ENCODE measurements at places on chromosomes 12 and 14. TPM values are rescaled to one million over a fixed set of nuclear protein-coding genes. Genes with fewer than 3 reads are reported as not detected.

SOAT2 gene
- total RNA-seq = not detected

TMEM179 gene
- total RNA-seq = 7.4 TPM

GSG1 gene
- not detected for total RNA-seq

DIO3 gene
- not detected for total RNA-seq

GRCh38 chr12:27844366-27845090 lies 64.5 kb upstream of the MANSC4 start:
- DNase-seq = peak; percentile 84

DNA sequence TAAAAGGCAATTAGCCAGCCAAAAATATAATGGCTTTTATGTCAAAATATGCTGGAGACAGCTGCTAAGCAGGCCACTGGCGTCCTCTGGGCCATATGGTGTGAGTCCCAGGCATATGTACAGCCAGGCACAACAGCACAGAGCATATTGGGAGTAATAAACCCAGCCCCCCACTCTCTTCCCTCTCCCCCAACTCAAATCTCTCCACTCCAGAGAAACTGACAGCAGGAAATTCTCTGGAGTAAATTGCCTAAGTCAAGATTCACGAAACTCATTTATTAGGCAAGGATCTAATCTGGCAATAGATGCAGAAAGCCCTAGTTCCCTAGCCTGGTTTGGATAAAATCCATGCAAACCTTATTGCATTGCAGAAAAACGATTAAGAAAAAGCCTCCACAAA lies 147.9 kb upstream of the SEL1L start:
- no peak for DNase-seq

- DNase-seq = no peak
Observed at GRCh38 chr14:26766726-26767125, 168.9 kb upstream of the NOVA1 start.

- no peak for DNase-seq
Observed at GRCh38 chr12:133026996-133027395, 10.3 kb upstream of the ZNF84 start.

DNA sequence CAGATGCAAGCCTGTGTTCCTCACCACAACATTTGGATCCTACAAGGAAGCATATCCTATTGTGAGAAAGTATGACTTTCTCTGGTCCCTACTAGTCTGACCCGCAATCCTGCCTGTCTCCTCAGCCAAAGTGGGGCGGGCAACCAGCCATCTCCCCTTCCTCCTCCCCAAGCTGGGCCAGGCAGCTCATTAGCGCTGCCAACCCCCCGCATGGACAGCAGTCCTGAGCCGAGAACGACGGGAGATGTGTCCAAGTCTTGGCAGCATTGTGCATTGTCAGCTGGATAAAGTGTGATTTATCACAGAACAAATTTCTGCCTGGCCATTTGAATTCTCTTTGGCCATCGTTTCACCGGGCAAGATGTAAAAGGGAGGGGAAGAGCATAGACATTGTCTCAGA lies 139.4 kb downstream of the SLC15A4 start:
- no peak for DNase-seq

GRCh38 chr14:29681316-29681715 lies 246.3 kb downstream of the PRKD1 start:
- DNase-seq = no peak

GRCh38 chr12:92208613-92209121 lies 63.0 kb upstream of the BTG1 start:
- DNase-seq = peak; percentile 64

GRCh38 chr14:104135121-104135903 lies 3.1 kb upstream of the KIF26A start:
- peak; percentile 81 for DNase-seq

DNA sequence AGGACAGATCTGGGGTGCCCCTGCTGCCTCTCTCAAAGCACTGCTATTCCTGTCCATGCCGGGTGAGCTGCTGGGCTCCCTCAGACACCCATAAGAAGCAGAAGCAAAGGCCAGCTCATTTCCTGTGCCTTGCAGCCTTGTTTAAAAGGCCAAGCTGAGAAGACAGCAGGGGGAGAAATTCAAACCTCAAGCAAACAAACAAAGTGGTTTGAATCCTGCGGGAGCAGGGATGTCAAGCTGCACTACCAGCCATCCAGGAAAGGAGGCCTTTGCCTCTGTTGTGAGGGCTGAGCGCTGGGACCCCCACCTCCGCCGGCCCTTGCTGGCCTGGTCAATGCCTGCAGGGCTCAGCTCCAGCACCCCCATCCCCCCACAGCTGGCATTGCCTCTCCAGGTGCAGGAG lies 176.5 kb downstream of the PIWIL1 start:
- DNase-seq = peak; percentile 77

- no peak for DNase-seq
Observed at GRCh38 chr14:76581592-76581991, 179.7 kb upstream of the VASH1 start.

- DNase-seq = no peak
Observed at GRCh38 chr12:83404521-83404920, 717.8 kb downstream of the TMTC2 start.

DNA sequence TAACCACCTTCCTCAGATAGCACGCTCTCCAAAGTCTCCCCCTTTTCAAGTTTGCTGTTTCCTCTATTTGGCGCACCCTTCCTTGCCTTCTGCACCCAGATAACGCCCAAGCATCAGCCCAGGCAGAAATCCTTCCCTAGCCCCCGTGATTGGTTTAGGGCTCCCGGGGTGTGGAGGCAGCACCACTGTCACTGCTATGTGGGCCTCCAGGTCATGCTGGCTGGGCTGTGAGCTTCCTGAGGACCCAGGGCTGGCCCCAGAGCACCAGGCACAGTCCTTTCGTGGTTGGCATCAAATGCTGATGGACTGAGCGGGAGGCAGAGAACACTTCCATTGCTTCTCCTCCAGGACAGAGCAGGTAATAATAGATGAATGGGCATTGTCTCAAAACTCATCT lies 311.4 kb downstream of the BCL11B start:
- no peak for DNase-seq

DNA sequence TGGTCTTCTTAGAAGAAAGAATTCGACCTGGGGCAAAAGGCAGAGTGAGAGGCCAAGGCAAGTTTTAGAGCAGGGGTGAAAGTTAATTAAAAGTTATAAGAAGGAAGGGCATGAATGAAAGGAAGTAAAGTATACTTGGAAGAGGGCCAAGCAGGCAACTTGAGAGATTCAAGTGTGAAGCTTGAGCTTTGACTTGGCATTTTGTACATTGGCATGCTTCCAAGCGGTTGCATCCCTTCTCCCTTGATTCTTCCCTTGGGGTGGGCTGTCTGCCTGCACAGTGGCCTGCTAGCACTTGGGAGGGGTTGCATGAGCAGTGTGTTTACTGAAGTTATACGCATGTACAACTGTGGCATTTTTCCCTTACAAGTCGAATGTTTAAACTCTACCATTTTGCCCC lies 74.8 kb upstream of the MGAT4C start:
- no peak for DNase-seq

- no peak for DNase-seq
Observed at GRCh38 chr14:36426836-36427235, 93.2 kb downstream of the NKX2-1 start.

GRCh38 chr14:104827177-104828055 lies 26.5 kb downstream of the ZBTB42 start:
- peak; percentile 59 for DNase-seq

- DNase-seq = peak; percentile 94
Observed at GRCh38 chr12:112418608-112419296, at the start of gene PTPN11. PTPN11 (plus strand) TSS chr12:112418947; CDS start chr12:112419112, 165 bp downstream.

DNA sequence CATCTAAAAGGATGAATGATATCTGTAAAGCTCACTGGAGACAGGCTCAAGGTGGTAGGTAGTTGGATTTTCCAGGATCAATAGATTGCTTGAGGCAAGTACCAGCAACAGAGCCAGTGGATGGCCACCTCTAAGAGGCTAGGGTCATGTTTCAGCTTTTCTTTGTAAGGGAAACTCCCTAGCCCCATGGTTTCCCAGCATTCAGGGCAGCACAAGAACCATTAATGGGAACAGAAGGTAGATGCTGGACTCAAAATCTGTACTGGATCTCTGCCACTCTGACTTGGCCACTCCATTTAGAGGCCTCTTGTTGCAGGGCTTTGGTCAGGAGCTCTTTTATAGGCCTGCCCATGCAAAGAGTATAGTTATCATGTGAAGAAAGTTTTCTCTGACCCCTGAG lies 76.1 kb upstream of the DYRK2 start:
- DNase-seq = no peak

GRCh38 chr12:67034110-67034879 lies 234.9 kb upstream of the CAND1 start:
- DNase-seq = peak; percentile 81

GRCh38 chr12:60845696-60846095 lies 1249.9 kb downstream of the SLC16A7 start:
- no peak for DNase-seq

- DNase-seq = no peak
Observed at GRCh38 chr12:53498235-53498630, 1.0 kb downstream of the MAP3K12 start.

DNA sequence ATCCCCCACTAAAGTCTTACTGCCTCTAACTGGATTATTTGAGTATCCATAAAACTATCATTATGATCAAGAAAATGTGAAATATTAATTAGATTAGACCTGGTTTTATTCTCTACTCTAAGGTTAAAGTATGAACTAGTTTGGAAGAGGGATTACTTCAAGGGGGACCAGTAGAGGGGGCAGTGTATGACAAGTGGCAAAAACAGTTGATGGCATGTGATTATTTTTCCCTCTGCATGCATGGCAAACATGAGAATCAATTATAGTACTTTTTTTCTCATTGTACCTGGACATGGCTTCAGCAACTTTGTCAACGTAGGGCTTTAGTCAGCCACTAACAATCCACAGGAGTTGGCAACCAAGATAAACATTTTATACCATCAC lies 145.0 kb upstream of the SLC38A2 start:
- no peak for DNase-seq

DNA sequence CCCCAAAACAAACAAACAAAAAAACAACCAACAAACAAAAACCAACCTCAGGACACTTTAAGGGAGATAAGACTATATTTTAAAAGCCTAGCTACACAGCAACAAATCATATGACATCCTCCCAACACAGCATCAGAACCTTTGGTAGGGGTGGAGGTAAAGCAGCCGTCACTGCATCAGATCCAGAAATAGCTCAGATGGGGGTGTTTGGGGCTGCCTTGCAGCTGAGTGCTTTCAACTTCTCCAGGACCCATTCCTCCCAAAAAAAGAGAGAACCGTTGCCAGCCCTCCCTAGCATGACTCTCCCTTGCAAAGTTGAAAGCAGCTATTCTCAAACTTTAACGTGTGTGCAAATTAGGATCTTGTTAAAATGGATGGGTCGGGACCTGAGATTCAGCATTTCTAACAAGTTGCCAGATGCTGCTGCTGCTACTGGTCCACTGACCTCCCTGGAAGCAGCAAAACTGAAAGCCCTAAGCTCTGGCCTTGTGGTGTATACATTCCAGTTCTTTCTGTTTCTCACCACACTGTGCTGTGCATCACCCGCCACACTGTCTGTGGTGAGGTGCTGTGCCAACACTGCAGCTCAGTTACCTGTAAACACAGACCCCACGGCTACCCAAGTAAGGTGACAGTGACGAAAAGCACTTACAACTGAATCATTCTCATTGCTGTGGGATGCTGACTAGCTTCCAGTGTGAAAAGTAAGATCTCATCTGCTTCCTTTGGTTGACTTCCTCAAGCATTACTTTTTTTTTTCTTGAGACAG lies 54.0 kb downstream of the SLC38A1 start:
- DNase-seq = no peak

- no peak for DNase-seq
Observed at GRCh38 chr12:5072311-5072710, 28.6 kb downstream of the KCNA5 start.
